ENCODE measurements at places on chromosomes 1 and 21.

DNA sequence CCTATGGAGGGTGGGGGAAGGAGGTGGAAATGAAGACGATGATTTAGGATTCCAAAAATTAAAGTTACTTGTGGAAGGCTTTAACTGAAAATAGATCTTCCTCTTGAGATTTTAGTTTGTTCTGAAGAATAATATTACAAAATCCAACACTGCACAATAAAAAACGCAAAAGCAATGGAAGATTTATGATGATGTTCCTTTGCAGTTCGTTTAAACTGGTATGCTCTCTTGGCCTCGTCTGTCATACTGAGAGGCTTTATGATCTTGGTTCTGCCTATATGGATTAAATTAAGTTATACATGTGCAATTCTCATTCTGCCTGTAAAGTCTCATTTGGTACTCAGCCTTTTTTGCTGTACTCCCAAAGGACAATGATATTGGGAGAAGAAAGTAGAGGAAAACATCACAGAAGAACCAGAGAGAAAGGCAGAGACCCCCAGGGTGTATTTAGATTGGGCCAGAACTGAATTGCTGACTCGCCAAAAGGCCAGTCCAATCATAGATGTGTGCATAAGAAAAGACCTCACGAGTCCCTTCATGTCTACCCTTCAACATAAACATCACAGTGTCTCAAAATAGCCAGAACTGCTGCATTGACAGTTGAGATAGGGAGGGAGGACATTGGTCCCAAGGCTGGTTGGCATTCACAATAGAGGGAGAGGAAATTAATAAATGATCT, 188.6 kb downstream of the GREM2 start:
- no peak for DNase-seq

GRCh38 chr1:246591958-246592357, 25.7 kb downstream of the CNST start:
- no peak for DNase-seq

- DNase-seq, result no peak
These were observed 96.9 kb downstream of the KCNH1 start for GRCh38 chr1:211037095-211037494.

DNA sequence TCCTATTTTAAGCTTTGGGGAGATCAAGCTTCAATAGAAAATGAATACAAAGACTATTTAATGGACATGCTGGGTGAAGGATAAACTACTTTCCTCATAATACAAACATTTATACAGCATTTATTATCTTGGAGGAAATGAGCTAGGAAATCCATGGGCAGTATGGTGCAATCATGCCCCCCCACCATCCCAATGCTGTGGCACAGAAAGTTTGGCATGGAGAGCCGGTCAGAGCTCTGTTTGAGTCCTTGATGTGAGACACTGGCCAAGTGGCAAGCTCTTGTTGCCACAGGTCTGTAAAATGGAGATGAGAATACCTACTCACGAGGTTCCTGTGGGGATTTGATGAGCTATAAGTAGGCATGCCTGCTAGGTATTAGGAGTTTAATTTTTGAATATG, 120.6 kb downstream of the MAB21L3 start:
- no peak for DNase-seq

- DNase-seq, result peak; percentile 47
These were observed 12.5 kb downstream of the AGRN start for GRCh38 chr1:1032424-1032823.

GRCh38 chr21:33317145-33317544, 7.6 kb upstream of the IFNAR1 start:
- no peak for DNase-seq

- peak; percentile 35 for DNase-seq
These were observed 104.2 kb downstream of the DUSP10 start for GRCh38 chr1:221637641-221638041.

GRCh38 chr1:38120552-38121230, 74.1 kb upstream of the POU3F1 start:
- DNase-seq, result no peak

- DNase-seq, result no peak
These were observed 3.0 kb downstream of the CAMSAP2 start for GRCh38 chr1:200741551-200742207.
